ENCODE measurements at places on chromosomes 6 and 20.

GRCh38 chr20:19431906-19432305 is 219.5 kb downstream of the SLC24A3 start:
- DNase-seq = no peak

GRCh38 chr20:20259533-20259932 is 108.4 kb upstream of the INSM1 start:
- DNase-seq = no peak

- no peak for DNase-seq
Observed at GRCh38 chr20:37366743-37367142, 20.8 kb downstream of the SRC start.

DNA sequence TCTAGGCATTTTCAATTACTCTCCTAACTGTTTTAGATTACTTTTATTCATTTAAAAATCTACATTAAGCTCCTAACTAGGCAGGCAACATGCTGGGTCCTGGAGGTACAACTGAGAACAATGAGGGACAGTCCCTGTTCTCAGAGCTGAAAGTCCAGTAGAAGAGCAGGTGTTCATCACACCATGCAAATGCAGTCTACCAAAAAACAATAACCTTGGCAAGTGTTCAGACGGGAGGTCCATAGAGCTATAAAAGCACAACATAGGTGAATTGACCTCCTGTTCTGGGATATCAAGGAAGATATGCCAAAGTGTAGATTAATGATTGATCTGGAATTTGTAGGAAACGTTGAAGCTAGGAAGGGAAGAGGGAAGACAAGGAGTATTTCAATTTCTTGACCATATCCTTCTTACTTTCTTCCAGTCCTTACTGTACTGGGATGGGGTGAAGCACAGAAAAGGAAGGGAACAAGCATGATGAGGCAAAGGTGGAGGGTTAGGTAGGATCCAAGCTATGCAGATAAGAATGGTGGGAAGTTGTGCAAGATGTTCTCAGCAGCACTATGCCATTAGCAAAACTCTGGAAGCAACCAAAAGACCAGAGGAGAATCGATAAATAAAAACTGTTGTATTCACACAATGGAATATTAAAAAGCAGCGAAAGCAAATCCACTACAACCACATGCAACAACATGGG is 485.7 kb upstream of the JARID2 start:
- DNase-seq = no peak

DNA sequence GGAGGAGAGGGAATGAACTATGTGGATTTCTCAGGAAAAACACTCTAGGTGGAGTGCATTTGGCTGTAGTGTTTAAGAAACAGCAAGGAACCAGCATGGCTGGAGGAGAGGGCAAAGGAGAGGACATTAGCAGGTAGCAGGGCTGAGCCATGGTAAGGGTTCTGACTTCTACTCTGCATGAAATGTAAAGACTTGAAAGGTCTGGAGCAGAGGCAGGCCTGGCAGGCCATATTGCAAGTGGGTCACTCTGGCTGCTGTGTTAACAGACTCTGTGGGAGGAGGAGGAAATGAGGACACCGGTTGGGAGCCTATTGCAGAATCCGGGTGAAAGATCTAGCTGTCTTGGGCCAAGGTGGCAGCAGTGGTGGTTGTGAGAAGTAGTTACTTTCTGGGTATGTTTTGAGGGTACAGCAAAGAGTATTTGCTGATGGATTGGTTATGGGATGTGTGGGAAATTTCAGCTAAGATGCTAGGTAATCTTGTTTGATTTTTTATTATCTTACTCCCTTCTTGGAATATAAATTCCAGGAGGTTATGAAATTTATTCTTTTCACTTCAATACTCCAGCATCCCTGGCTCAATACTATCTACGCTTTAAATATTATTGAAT is 115.9 kb upstream of the BCLAF1 start:
- DNase-seq = no peak

GRCh38 chr6:101231606-101232235 is 161.8 kb upstream of the GRIK2 start:
- no peak for DNase-seq

- no peak for DNase-seq
Observed at GRCh38 chr20:1269235-1269634, 3.1 kb downstream of the SNPH start.

DNA sequence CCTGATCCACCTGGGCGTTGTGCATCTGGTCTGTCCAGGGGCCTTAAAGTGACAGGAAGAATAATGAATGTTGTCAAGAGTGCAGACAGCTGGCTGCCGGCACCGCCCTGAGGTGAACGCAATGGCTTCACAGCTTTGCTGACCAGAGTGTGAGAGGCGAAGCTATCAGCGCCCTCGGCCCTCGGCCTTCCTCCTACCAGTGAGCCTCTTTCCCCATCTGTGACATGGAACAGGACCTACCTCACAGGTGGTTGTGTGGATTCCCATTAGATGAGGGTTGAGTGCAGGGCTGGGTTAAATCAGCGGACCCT is 54.8 kb downstream of the CTCFL start:
- no peak for DNase-seq

DNA sequence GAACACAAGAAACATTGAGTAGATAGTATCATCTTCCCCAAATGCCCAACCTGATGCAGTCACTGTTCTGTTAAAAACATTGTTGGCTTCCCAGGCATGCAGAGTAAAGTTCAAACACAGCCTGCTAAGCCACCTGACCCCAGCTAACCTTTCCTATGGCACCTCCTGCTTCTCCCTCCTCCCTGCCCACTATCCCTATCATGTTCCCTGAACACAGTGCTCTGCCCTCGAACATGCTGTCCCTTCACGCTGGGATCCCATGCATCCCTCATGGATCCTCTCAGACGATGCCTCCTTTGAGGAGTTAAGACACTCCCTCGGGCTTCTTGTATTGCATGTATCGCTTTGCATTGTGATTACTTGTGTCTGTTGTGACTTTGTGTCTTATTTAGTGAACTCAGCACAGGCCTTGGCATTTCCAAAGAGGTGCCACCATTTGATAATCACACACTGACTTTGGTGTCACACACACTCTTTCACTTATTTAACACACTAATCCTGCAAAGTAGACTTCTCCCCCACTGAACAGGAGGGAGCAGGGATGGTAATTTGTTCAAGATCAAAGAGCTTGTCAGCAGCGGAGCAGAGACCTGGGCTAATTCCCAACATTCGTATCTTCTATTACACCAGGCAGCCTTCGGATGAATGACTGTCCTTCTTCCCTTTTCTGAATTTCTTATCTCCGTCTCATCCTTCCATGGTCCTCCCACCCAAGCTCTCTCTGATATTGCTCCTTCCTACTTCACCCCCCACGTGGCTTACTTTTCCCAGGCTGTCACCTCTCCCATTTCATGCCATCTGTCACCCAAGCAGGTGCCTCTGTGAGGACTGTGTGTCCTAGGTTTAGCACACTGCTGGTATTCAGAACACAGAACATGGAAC is 28.3 kb upstream of the SMIM29 start:
- DNase-seq = no peak

DNA sequence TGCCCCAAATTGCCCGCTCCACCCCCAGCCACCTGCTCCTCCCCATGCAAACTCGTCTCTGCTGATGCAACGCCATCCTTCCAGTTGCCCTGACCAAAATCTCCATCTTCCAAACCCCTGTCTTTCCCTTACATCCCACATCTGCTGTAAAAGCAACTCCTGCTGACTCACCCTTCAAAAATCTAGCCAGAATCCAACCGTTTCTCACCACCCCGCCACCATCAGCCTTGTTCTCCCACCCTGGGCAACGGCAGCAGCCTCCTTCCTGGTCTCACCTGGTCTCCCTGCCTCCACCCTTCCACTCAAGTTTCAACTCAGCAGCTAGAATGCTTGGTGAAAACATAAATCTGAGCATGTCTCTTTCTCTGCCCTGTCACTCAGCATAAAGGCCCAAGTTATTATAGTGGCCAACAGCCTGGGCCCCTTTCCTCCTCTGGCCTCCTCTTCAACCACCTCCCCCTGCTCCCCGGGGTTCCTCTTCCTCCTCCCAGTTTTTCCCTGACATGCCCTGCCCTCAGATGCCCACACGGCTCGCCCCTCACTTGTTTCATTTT is 7.2 kb upstream of the SYNJ2 start:
- DNase-seq = no peak

DNA sequence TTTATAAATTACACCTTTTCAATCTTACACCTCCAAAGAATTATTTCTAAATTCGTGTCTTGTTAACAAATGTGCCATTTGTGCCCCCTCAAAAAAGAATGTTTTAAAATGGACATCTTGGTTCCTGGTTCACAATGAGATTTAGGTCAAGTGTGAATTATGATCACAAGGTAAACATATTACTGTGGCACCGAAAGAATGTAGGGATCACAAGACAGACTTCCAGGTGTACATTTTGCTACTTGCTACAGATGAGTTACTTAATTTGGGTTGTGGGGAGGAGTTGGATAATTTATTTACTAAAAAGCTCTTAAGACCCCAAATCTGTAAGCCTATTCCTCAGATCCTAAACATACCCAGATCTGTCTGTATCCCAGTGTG is 25.0 kb upstream of the ADTRP start:
- no peak for DNase-seq

GRCh38 chr6:100121854-100122609 is 128.0 kb upstream of the MCHR2 start:
- no peak for DNase-seq

DNA sequence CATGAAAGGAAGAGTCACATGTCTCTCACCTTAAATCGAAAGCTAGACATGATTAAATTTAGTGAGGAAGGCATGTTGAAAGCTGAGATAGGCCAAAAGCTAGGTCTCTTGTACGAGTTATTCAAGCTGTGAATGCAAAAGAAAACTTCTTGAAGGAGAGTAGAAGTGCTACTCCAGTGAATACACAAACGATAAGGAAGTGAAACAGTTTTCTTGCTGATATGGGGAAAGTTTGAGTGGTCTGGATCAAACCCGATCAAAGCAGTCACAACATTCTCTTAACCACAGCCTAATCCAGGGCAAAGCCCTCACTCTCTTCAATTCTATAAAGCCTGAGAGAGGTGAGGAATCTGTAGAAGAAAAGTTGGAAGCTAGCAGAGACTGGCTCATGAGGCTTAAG is 1.9 kb upstream of the TPD52L1 start:
- no peak for DNase-seq

DNA sequence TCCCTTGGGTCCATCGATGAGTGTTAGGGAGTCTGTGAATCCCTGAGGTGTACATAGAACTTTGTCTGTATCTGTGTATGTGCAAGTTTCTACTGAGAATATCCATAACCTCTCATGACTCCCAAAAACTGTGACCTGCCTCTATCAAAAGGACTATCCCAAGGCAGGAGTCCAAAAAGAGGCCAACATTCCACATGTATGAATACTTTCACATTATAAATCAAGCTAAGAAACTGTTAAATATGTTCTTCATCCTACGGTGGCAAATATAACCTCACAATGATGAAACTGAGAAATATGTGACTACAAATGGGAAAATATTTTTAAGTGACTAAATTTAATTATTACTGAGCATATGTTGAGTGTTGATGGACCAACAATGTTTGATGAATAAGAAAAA is 16.1 kb upstream of the STX11 start:
- no peak for DNase-seq

- no peak for DNase-seq
Observed at GRCh38 chr6:66489269-66489987, 782.4 kb upstream of the EYS start.

DNA sequence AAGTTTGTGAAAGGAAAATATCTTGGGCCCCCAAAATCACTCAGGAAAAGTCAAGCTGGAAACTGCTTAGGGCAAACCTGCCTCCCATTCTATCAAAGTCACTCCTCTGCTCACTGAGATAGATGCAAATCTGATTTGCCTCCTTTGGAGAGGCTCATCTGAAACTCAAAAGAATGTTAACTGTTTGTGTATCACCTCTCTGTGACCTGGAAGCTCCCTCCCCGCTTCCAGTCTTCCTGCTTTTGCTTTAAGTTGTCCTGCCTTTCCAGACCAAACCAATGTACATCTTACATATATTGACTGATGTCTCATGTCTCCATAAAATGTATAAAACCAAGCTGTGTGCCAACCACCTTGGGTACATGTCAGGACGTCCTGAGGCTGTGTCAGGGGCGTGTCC is 331.4 kb upstream of the QKI start:
- DNase-seq = no peak

- DNase-seq = no peak
Observed at GRCh38 chr6:142725024-142725770, 219.8 kb downstream of the HIVEP2 start.

GRCh38 chr6:144990784-144991183 is 705.6 kb downstream of the UTRN start:
- no peak for DNase-seq

DNA sequence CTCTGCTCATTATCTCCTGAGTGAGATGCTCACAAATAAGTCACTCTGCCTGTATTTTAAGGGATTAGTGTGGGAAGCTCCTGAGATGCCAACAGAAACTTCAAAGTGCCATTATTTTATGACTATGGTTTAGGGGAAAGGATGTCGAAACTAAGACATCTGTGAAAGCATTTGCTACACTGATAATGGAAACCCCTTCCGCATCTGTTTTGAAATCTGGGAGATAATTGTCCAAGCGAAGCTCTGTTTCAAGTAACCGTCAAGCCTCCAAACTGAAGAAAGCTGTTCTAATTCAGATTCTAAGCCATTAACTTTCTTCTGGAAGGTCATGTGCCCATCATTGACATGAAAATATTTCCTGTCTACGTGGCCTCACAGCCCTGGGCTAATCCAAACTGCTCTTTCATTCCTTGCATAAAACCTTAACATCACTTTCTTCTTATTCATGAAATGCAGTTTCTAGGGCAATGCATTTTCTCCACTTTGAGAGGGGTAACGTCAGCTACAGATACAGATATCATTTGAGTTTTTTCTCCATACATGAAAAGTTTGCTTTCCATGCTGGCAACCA is 932.0 kb downstream of the C6orf118 start:
- no peak for DNase-seq

GRCh38 chr6:14635934-14636591 is 518.5 kb downstream of the CD83 start:
- no peak for DNase-seq

- no peak for DNase-seq
Observed at GRCh38 chr6:157953580-157954091, 28.0 kb upstream of the SYNJ2 start.

- no peak for DNase-seq
Observed at GRCh38 chr20:3631534-3631933, 31.7 kb downstream of the GFRA4 start.

- DNase-seq = no peak
Observed at GRCh38 chr6:134343066-134343465, 25.2 kb upstream of the SGK1 start.

- no peak for DNase-seq
Observed at GRCh38 chr6:114194362-114195026, 148.3 kb downstream of the HS3ST5 start.

DNA sequence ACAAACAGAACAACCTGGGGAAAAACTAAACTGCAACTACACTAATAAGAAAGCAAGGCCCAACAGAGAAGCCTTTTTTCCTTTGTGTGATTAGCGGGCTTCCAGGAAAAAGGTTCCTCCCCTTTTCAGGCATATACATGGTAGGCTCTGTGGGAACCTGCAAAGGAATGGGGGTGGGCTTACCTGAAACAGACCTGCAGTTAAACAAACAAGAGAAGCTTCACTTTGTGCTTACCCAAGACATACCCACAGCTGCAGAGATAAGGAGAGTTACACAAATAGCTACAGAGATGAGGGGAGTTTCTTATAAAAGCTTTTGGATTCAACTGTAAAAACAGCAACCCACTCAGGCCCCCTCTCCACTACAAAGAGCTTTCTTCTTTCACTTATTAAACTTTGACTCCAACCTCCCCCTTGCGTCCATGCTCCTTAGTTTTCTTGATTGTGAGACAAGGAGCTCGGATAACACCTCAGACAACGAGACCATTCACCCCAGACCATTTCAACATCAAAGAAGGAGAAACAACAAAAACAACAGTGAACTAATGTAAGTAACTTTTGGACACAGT is 30.9 kb downstream of the RNF146 start:
- no peak for DNase-seq
